ENCODE measurements at places on chromosomes 13 and 19.

DNA sequence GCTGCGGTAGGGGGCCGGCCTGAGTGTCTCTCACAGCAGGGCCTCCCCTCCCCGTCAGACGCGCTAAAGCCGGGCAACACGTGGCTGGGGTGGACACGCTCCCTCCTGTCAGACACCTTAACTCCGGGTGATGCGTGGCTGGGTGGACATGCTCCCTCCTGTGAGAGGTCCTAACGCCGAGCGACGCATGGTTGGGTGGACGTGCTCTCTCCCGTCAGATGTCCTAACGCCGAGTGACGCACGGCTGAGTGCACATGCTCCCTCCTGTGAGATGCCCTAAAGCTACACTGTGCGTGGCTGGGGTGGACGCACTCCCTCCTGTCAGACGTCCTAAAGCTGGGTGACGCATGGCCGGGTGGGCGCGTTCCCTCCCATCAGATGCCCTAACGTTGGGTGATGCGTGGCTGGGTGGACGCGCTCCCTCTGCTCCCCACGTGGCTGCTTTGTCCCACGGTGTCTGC is 126.1 kb upstream of the MCF2L start:
- DNase-seq: no peak

DNA sequence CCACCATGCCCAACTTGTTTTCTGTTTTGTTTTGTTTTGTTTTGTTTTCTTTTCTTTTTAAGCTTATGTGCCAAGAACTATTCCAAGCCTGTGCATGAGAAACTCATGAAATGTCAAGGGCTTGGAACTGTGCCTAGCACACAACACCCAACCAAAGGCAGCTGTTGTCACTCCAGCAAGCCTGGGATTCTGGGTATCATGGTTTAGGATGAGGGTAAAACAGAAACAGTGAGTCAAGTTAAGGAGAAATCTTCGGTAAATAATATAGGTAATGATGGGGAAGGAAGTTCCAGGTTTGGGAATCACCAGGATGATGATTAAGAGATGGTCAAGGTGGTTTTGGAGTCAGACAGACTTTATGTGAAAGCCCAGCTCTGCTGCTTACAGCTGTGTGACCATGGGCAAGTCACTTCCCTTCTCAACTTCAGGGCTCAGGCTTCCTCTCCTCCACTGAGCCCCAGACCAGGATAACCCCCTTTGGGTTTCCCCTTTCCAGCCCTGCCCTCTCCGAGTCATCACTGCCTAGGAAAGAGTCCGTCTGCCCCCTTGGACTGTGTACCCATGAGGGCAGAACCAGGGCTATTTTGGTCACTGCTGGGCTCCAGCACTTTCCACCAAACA is 5.0 kb downstream of the PVR start:
- DNase-seq: no peak

DNA sequence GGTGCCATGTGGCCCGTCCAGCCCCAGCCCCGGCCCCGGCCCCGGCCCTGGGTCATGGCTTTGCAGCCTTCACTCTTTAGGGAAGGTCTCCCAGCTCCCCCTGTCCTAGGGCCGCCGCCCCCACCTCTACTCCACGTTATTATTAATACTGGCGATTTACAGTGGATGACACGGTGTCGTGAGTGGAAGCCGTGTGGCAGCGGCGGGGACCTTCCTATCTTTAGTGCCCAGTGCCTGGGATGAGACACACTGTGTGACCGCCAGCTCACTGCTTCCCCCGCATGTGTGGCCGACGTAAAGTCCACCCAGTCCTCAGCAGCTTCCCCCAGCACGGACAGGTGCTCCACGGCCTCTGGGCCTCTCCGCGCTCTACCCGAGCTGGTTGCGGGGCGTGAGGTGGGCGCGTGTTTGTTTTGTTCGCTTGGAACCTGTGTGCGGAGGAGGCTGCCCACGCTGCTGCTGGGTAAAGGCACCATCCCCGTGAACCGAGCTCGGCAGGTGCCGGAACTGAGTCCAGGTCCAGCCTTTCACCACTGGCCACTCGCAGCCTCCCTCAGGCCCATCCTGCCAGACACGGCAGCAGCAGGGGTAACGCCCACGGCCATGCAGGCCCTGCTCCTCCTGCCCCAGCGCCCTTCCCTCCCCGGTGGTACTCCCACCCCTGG is 70.9 kb upstream of the MCF2L start:
- DNase-seq: no peak

DNA sequence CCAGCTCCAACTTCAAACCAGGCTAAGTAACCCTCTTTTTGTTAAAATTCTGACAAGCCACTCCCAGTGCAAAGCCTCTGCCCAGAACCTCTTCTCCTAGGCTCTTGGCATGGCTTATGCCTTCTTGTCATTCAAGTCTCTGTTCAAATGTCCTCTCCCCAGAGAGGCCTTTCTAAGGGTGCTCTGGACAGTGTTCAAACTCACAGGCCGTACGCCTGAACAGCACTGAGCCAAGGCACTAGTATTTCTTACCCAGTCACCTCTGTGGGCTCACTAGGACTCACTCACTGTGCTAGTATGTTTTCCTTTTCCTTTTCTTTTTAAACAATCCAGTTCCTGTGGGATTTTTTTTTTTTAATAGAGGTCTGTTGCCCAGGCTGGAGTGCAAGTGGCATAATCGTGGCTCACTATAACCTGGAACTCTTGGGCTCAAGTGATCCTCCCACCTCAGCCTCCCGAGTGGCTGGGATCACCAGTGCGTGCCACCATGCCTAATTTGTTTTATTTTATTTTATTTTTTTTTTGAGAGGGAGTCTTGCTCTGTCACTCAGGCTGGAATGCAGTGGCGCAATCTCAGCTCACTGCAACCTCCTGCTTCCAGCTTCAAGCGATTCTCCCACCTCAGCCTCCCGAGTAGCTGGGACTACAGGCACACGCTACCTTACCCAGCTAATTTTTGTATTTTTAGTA is 2.3 kb upstream of the ASF1B start:
- DNase-seq: no peak

GRCh38 chr13:99448546-99448945 is 52.7 kb upstream of the TM9SF2 start:
- no peak for DNase-seq

DNA sequence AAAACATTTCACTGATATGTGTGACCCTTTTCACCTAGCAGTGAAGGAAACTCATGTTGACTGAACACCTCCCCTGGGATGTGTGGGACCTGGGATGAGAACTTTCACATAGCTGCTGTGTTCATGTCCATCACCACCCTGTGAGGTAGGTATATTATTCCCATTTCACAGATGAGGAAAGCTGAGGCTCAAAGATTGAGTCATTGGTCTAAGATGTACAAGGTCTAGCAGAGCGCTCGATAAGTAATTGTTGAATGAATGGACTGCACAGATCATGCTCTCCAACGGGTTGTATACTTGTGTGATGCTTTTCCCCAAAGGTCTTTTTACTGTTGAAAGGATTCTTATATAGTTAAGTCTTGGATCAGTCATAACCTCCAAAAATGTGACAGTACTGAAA is 75.6 kb upstream of the TSC22D1 start:
- no peak for DNase-seq

GRCh38 chr13:24074678-24075077 is 85.8 kb upstream of the SPATA13 start:
- DNase-seq: no peak

All from activated gamma-delta T cell treated with anti-CD3 and anti-CD28 coated beads, Interleukin-2, amount 50 U/mL, for 16 hours (primary cell).